ENCODE measurements at places on chromosomes 16 and 17.

- DNase-seq: no peak
Measured at GRCh38 chr17:40266882-40267281, 20.8 kb upstream of the CDC6 start.

DNA sequence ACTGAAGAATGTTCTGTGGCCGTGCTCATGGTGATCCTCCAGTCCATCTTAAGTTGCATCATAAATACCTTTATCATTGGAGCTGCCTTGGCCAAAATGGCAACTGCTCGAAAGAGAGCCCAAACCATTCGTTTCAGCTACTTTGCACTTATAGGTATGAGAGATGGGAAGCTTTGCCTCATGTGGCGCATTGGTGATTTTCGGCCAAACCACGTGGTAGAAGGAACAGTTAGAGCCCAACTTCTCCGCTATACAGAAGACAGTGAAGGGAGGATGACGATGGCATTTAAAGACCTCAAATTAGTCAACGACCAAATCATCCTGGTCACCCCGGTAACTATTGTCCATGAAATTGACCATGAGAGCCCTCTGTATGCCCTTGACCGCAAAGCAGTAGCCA, 36.8 kb upstream of the KCNJ2 start:
- no peak for DNase-seq

DNA sequence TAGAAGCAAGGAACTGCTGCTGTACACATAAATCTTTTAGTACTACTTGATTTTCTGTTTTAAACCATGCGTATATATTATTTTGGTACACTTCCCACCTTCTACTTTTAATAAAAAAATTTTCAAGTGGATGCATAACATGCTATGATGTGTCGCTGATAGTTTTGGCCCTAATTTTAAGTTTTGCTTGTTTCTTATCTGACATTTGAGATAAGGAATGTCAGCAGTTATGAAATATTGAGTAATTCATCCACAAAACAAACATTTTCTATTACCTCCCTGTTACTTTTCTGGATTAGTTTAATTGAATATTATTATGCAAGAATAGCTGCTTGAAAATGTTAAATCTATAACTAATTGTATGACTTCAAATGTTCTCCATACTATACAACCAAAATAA, 35.8 kb downstream of the N4BP1 start:
- DNase-seq: no peak

DNA sequence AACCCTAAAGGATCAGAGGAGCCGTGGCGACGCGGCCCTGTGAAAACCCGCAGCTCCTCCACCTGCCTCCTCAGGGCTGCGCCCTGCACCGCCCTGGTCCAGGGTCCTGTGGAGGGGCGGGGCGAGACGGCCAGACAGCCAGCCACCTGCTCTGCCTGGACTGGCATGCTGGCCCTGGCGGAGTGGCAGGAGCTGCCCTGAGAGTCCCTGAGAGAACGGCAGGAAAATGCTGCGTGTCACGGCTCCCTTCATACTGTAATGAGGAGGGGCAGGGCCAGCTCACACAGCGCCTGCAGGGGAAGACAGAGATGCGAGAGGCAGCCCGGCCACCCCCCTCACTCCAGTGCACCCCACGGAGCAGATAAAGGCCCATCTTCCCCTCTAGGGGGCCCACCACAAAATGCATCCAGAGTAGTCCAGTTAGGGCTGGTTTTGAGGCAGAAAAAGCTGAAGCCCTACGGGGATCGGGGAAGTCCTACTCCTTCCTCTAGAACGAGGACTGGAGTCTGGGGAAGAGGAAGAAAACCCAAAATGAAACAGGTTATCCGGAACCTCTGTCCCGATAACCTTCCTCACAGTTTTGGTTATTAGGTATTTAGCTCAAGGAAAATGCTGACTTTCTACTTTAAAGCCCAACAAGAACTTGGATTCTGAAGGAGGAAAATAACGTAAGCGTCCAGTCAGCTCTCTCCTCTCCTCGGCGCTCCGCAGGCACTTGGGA, 97.6 kb upstream of the DNAH17 start:
- DNase-seq: no peak

DNA sequence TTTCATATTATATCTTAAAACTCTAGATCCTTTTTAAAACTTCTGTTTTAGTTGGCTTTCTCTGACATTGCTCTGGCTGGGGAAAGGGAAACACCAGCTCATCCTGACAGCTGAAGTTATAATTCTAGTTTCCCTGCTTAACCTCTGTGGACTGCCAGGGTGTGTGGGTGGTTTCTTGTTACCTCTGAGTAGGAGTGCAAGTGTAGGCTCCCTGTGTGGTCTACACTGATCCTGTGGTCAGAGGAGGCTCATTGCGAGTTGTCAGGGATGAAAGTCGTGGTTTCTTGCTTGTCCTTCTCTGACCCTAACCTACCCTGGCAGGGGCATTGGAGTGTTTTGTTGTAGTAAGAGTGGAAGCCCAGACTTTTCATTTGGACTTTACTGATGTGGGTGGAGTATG, 221.0 kb downstream of the UTP18 start:
- no peak for DNase-seq

DNA sequence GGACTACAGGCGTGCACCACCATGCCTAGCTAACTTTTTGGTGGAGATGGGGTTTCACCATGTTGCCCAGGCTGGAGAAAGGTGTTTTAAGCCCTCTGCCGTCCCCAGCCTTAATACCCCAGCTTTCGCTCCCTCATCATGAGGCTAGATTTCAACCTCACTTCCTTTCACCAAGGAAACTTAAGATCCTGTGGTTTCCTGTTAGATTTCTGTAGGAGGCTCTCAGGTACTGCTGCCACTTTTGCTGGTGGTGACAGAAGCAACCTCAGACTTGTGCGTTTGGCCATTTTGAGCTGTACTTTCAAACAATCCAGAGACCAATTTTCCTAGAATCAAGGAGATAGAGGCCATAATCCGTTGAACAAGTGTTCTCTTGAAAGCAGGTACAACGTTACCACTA, 36.2 kb downstream of the MPHOSPH6 start:
- no peak for DNase-seq

GRCh38 chr17:45225964-45226530, 4.4 kb downstream of the FMNL1 start:
- no peak for DNase-seq

DNA sequence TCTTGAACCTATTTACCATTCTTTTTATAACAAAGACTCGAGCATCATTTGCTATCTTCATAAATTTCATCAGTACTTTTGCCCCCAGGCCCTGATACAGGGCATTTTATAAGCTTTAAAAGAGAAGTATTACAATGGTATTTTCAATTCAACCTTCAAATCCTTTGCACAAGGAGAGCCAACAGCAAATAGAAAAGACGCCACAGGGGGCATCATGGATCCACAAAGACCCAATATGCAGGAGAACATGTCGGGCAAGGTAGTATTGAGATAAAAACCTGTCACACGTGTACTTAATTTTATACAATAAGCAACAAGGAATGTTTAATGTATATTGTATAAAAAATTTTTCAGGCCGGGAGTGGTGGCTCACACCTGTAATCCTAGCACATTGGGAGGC, 10.2 kb downstream of the MAP3K14 start:
- DNase-seq: no peak

GRCh38 chr16:2981899-2982250, 1.6 kb upstream of the PKMYT1 start:
- no peak for DNase-seq

GRCh38 chr17:4533523-4534504, 21.4 kb downstream of the MYBBP1A start:
- no peak for DNase-seq

DNA sequence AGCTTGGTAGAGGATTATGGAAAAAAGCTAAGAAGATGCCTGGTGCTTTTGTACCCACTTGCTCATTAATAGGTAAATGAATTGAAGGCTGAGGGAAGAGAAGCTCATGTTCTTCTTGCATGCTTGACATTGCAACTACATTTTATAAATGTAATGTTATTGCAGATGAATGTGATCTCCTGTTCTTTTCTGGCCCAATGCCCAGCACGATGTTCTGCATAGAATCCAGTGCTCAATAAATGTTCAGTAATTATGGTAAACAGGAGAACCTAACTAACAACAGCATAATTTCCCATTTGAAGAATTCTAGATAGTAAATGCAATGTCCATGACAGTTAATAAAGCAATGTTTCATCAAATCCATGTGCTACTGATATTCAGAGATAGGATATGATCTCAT, 638.2 kb upstream of the SOX9 start:
- no peak for DNase-seq

- DNase-seq: no peak
Measured at GRCh38 chr16:15644267-15644961, 1.5 kb upstream of the MARF1 start.

- peak; percentile 96 for DNase-seq
Measured at GRCh38 chr17:75516255-75516618, at the start of gene TSEN54. Gene TSEN54, plus strand, starts transcription at chr17:75516528. Its CDS starts 33 bp downstream, at chr17:75516561.

- peak; percentile 78 for DNase-seq
Measured at GRCh38 chr17:47693731-47694580, at the start of gene TBKBP1. Gene TBKBP1, plus strand, starts transcription at chr17:47694161. Its CDS starts 1,952 bp downstream, at chr17:47696113.

DNA sequence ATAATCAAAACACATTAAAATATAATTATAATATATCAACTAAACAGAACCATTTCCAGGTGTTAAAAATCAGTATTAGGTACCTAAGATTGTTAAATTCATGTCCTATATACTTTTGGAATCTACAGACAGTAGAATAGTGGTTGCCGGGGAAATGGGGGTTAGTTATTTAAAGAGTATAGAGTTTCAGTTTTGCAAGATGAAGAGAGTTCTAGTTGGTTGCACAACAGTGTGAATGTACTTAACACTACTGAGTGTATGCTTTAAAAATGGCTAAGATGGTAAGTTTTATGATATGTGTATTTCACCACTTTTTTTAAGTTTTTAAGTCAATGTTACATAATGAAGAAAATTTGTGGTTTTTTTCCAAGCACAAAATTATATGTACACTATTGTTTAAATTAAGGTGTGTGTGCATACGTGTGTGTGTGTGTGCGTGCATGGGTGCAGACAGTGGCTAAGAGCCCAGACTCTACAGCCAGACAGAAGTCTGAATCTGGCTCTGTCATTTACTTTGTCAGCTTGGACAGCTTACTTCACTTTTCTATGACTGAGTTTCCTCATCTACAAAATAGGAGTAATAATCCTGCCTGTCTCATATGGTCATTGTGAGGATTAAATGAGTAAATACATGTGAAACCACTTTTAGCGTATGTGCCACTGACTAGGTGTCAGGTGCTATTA, 25.3 kb upstream of the PHAF1 start:
- DNase-seq: no peak

DNA sequence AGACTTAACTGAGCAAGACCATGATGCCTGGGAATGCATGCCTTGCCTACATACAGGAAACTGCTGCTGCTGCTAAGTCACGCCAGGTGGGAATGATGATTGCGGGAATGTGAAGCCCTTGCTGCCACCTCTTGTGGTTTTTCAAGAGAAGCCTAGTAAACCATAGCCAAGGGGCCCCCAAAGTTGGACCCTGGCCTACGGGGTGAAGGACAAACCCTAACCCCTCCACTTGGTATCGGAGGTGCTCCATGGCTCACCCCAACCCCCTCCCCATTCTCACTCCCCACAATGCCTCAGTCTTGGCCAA, 233.9 kb downstream of the ZNF423 start:
- no peak for DNase-seq

- DNase-seq: no peak
Measured at GRCh38 chr17:64073771-64074703, 53.6 kb upstream of the ICAM2 start.

DNA sequence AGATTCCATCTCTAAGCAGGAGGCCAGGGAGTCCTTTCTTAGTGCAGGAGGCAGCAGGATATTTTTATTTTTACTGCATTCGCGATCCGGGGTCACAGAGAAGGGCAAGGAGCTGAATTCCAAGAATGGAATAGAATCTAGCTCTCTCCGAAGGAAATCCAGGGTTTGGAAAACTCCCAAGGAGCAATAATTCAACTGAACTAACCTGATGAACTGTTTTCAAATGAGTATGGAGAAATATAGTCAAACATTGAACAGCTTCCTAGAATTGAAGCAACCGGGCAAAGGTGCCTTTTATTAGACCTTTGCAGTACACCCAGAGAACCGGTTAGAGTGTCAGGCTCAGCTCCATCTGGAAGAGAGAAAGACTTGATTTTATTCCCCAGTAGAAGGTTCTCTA, 120.7 kb upstream of the MAF start:
- no peak for DNase-seq

DNA sequence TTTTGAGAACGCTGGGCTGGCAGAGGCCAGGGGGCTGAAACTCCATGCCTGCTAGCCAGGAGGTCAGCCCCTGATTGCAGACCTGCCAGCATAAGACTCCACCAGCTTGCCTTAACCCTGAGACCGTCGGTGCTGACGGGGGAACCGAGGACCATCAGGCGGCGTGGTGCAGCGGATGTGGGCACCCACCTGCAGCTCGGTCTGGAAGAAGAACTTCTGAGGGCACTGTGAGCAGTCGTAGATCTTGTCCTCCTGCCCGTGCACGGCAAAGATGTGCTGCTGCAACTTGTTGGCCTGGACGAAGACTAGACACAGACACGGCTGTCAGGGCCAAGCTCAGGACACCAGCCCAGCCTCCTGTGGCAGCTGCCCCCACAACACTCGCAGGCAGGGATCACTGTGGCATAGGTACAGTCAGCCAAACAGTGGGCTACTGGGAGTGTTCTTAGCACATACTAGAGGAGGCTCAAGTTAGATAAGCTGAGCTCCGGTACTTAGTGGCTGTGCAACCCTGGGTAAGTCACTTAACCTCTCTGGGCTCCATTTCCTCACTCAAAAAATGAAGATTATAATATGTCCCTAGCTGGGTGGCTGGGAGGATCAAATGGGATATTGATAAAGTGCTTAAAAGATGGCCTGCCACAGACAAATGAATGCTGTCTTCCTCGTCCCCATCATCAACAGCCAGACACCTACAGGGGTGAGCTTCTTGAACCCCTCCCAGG, 150.0 kb downstream of the C16orf78 start:
- no peak for DNase-seq

DNA sequence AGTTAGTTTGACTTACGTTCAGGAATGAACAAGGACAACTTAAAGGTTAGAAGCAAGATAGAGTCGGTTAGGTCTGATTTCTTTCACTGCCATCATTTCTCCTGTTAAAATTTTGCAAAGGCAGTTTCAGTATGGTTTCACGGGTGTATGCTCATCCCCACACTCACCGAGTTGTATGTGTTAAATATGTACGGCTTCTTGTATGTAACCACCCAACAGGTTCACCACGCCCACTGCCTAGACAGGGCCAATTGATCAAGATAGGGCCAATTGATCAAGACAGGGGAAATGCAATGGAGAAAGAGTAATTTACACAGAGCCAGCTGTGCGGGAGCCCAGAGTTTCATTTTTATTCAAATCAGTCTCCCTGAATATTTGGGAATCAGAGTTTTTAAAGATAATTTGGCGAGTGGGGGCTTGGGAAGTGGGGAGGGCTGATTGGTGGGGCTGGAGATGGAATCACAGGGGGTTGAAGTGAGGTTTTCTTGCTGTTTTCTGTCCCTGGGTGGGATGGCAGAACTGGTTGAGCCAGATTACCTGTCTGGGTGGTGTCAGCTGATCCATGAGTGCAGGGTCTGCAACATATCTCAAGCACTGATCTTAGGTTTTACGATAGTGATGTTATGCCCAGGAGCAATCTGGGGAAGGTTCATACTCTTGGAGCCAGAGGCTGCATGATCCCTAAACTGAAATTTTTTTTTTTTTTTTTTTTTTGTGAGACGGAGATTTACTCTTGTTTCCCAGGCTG, 62.4 kb upstream of the PLCG2 start:
- no peak for DNase-seq
